CD4-positive, alpha-beta T cell (primary cell): ENCODE measurements at places on chromosomes 2 and 18.

DNA sequence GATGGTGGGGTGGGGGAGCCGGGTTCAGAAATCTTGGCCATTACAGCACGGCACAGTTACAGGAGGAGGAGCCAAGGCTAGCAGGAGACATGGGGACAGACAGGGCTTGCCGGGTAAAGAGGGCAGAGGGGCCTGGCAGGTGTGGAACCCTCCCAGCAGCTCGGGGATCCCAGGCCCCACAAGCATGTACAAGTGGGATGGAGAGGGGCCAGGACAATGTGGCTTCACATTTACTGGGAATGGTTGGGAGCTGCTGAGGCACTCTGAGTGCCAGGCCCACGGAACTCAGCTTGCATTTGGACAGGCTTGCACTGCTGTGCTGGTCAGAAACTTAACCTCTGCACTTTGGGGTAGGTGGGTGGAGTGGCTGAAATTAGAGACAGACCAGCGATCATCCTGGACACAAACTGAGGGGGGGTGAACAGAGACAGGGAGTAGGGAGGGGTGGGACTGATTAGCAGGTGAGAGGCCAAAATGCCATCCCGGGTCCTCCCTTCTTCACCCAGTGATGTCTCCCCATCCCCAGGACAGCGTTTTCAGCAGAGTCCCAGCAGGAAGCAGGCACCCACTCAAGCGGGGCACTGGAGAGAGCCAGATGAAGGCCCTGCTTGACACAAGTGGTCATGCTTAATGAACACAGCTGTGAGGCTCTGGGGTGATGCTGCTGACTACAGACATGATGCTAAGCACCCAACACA, 9.6 kb downstream of the PER2 start:
- no peak overlapping the region for H3K4me3 ChIP-seq
- H3K27me3 ChIP-seq: no peaks in the 10 kb centered on the region
- no peak for DNase-seq
- peaks cover 42% of the 10 kb centered on the region for H3K36me3 ChIP-seq
- H3K27ac ChIP-seq: no peak overlapping the region

- no peak for DNase-seq
- no peak overlapping the region for H3K4me3 ChIP-seq
Measured at GRCh38 chr2:55856936-55857335, 66.6 kb downstream of the EFEMP1 start.

- H3K4me3 ChIP-seq: no peak overlapping the region
- no peaks in the 10 kb centered on the region for H3K4me1 ChIP-seq
- DNase-seq: no peak
- H3K36me3 ChIP-seq: no peaks in the 10 kb centered on the region
- no peak overlapping the region for H3K27ac ChIP-seq
Measured at GRCh38 chr18:41922841-41923240, 32.2 kb upstream of the PIK3C3 start.

DNA sequence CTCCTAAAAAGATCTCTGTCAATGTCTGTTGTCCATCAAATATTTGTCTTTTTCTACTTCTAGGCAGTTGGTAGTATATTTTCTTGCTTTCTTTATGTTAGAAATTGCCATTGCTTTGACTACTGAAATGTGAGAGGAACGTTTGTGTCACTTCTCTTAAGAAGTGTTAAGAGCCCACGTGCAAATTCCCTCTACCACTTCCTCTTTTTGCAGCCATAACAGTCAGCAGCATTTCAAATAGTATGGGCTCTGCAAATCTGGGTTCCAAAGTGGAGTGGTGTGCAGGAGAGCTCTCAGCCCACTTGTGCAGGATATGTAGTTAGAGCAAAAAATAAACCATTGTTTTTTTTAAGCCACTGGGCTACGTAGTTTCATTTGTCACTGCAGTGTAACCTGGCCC, 314.0 kb downstream of the MEIS1 start:
- no peak overlapping the region for H3K4me3 ChIP-seq
- no peaks in the 10 kb centered on the region for H3K36me3 ChIP-seq
- no peak overlapping the region for H3K27ac ChIP-seq
- no peak for DNase-seq

GRCh38 chr2:160582490-160583145, 89.0 kb upstream of the RBMS1 start:
- H3K27me3 ChIP-seq: no peaks in the 10 kb centered on the region
- H3K4me3 ChIP-seq: no peak overlapping the region
- H3K27ac ChIP-seq: no peak overlapping the region
- no peaks in the 10 kb centered on the region for H3K36me3 ChIP-seq
- peaks cover 5% of the 10 kb centered on the region for H3K4me1 ChIP-seq

- H3K36me3 ChIP-seq: no peaks in the 10 kb centered on the region
- H3K27ac ChIP-seq: no peak overlapping the region
- DNase-seq: no peak
- no peak overlapping the region for H3K4me3 ChIP-seq
Measured at GRCh38 chr2:19351899-19352697, 6.3 kb downstream of the OSR1 start.

DNA sequence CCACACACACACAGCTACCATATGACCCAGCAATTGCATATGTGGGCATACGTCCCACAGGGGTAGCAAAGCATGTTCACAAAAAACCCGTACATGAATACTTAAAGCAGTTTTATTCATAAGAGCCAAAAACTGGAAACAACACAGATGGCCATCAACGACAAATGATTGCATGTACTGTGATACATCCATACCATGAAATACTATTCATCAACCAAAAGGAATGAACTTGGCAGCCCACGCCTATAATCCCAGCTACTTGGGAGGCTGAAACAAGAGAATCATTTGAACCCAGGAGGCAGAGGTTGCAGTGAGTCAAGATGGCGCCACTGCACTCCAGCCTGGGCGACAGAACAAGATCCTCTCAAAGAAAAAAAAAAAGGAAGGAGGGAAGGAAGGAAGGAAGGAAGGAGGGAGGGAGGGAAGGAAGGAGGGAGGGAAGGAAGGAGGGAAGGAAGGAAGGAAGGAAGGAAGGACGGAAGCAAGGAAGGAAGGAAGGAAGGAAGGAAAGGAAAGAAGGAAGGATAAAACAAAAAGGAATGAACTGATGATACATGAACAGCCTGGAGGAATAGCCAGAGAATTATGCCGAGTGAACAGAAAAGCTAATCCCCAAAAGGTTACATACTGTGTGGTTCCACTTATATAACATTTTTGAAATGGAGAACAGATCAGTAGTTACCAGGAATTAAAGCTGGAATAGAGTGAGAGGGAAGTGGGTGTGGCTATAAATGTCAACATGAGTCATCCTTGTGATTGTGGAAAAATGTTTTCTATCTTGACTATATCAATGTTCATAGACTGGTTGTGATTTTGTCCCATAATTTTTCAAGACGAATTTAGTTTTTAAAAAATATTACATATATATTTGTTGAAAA, 19.6 kb upstream of the YPEL5 start:
- no peaks in the 10 kb centered on the region for H3K27me3 ChIP-seq
- no peak overlapping the region for H3K27ac ChIP-seq
- H3K4me1 ChIP-seq: no peaks in the 10 kb centered on the region
- no peak for DNase-seq
- H3K4me3 ChIP-seq: no peak overlapping the region

DNA sequence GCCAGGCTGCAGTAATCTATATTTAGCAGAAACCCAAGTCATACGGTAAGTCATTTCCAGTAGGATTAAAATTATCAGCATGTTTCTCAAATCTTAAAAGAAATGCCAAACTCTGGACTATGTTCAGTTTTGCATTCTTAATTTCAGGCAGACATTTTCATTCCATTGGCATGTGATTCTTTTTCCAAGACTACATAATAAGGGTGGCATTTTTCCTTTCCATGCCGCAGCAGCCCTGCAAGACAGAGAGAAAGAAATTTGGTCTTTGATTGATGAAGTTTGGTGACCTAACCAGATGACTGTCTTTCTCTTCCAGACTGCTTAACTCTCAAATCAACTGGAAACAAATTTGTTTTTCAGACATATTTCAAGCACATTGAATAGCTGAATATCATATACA, 118.1 kb downstream of the FHOD3 start:
- H3K27ac ChIP-seq: no peak overlapping the region
- H3K4me1 ChIP-seq: no peaks in the 10 kb centered on the region
- H3K4me3 ChIP-seq: no peak overlapping the region

DNA sequence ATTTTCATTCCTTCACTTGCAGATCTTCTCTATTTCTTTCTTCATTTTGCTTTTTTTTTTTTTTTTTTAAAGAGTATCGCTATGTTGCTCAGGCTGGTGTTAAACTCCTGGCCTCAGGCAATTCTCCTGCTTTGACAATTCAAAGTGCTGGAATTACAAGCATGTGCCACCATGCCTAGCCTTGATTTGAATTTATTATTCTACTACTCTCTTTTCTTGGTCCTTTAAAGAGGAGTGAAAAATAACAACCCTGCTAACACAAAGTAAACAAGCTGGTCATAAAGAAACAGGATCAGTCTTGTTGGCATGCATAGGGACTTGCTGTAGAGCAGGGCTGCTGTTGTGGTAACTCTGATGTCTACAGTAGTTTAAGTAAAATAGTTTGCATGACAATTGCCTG, 1615.3 kb upstream of the ZEB2 start:
- H3K27me3 ChIP-seq: no peaks in the 10 kb centered on the region
- no peaks in the 10 kb centered on the region for H3K36me3 ChIP-seq
- DNase-seq: no peak

- H3K27me3 ChIP-seq: no peaks in the 10 kb centered on the region
- H3K36me3 ChIP-seq: no peaks in the 10 kb centered on the region
- H3K4me1 ChIP-seq: no peaks in the 10 kb centered on the region
- no peak overlapping the region for H3K4me3 ChIP-seq
- DNase-seq: no peak
- H3K27ac ChIP-seq: no peak overlapping the region
Measured at GRCh38 chr2:33074197-33074596, 127.4 kb downstream of the LTBP1 start.

DNA sequence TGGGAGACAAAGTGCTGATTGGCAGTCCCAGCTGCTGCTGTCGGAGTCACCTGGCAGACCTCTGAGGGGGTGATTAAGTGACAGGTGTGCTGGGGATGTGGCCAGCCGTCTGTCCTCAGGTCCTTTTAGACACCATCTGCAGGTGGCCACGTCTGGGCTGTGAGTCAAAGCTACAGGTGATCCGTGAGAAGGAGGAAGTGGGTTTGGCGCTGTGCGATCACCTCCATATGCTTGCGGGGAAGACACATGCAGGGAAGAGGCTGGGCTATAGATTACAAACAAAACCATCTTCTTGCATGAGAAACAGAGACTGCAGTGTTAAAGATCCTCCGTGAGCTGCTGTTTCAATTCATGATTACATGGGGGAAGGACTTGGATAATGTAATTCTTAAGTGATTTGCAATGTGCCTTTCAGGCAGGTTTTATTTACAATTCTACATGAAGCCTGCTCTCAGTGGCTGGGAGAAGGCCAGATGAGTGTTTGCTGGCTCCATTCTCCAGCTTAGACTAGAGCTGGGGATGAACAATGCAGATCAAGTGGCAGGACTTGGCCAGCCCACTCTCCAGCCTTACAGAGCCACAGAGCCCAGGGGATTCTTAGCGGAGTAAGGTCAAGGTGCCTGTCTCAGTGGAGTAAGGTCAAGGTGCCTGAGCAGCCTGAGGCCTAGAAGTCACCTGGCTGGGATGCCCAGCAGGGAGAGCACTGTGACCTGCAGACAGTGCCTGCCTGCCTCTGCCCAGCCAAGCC, 87.8 kb downstream of the LYPD1 start:
- no peaks in the 10 kb centered on the region for H3K4me1 ChIP-seq
- H3K4me3 ChIP-seq: no peak overlapping the region
- peak; percentile 8 for DNase-seq
- H3K27ac ChIP-seq: no peak overlapping the region
- no peaks in the 10 kb centered on the region for H3K36me3 ChIP-seq

GRCh38 chr2:121155502-121156056, 129.4 kb downstream of the TFCP2L1 start:
- DNase-seq: no peak
- H3K27me3 ChIP-seq: no peaks in the 10 kb centered on the region
- no peak overlapping the region for H3K4me3 ChIP-seq
- H3K27ac ChIP-seq: no peak overlapping the region
- no peaks in the 10 kb centered on the region for H3K4me1 ChIP-seq

DNA sequence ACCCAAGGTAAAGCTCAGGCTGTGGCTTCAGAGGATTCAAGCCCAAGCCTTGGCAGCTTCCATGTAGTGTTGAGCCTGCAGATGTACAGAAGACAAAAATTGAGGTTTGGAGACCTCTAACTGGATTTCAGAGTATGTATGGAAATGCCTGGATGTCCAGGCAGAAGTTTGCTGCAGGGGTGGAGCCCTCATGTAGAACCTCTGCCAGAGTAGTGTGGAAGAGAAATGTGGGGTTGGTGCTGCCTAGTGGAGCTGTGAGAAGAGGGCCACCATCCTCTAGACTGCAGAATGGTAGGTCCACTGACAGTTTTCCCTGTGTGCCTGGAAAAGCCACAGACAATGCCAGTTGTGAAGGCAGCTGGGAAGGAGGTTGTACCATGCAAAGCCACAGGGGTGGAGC, 239.9 kb downstream of the SPAG16 start:
- H3K27ac ChIP-seq: no peak overlapping the region
- no peak overlapping the region for H3K4me3 ChIP-seq

- H3K4me3 ChIP-seq: peak overlapping the region; percentile 60
- DNase-seq: peak; percentile 32
- no peaks in the 10 kb centered on the region for H3K27me3 ChIP-seq
- H3K4me1 ChIP-seq: peaks cover 37% of the 10 kb centered on the region
- peaks cover 13% of the 10 kb centered on the region for H3K36me3 ChIP-seq
Measured at GRCh38 chr2:24919037-24919505, 966 bp downstream of the ADCY3 start.

DNA sequence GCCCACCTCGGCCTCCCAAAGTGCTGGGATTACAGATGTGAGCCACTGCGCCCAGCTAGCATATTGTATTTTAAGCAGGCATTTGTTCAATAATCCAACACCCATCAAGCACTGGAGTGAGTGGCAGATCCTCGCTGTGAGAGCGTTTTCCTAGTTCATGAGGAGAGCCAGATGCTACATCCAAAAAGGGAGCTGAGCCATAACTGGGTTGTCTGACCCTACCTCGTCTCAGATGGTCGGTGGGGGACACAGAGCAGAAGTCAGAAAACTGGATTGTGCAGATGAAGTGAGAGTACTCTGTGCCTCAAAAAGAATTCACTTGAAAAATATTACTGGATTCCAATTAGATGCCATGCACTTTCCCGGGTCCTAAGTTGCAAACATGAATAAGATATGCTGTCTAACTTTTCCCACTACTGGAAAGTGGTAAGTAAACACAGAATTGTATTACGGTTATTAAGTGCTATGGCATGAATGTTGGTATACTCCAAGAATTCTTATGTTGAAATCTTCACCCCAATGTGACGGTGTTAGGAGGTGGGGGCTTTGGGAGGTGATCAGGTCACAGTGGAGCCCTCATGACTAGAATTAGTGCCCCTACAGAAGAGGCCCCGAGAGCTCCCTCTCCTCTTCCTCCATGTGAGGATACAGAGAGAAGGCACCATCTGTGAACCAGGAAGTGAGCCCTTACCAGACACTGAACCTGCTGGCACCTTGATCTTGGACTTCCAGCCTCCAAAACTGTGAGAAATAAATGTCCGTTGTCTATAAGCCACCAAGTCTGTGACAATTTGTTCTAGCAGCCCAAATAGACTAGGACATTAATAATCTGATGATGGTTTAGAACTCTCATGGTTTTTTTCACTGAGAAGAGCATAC, 21.5 kb downstream of the SOWAHC start:
- H3K4me3 ChIP-seq: no peak overlapping the region
- no peaks in the 10 kb centered on the region for H3K4me1 ChIP-seq
- no peak overlapping the region for H3K27ac ChIP-seq
- no peaks in the 10 kb centered on the region for H3K36me3 ChIP-seq
